GM12864 (cell line): ENCODE measurements at places on chromosomes 2 and 18.
A peak's percentile ranks its signal among the peaks of the same experiment; 100 is the strongest.

GRCh38 chr2:195044801-195045200, 612.2 kb upstream of the SLC39A10 start:
- no peak for DNase-seq

GRCh38 chr18:33821503-33821902, 243.5 kb downstream of the ASXL3 start:
- no peak for DNase-seq

DNA sequence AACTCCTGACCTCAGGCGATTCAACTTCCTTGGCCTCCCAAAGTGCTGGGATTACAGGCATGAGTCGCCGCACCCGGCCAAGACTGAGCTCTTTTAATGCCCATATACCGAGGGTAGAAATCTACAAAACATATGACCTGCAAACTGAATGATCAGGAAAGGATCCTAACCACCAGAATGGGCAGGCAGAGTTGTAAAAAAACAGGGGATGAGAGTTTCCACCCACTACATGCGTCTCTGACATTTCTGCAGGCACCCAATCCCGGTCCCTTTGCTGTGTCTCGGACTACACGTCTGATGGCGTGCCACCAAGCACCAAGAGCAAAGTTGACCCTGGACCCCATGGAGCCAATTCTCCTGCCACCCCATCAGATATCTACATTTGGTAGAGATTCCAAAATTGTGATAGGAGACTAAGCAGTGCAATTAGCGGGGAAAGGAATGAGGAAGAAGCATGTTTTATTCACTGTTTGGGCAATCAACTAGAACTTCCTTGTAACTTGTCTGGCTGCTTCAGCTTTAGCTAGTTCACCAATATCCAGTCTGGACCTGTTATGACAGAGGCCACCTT, 74.1 kb downstream of the ATP8B1 start:
- DNase-seq = no peak

DNA sequence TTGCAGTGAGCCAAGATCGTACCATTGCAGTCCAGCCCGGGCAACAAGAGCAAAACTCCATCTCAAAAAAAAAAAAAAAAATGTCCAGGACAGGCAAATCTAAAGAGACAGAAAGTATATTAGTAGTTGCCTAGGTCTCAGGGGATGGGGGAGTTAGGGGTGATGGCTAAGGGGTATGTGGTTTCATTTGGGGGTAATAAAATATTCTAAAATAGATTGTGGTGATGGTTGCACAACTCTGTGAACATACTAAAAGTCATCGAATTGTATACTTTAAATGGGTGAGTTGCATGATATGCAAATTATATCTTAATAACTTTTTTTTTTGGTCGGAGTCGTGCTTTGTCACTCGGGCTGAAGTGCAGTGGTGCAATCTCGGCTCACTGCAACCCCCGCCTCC, 34.2 kb upstream of the ACTR2 start:
- no peak for DNase-seq

GRCh38 chr2:184598316-184599053, at the start of gene ZNF804A:
ZNF804A (plus strand) TSS chr2:184598529; CDS start chr2:184598960, 431 bp downstream.
- no peak for DNase-seq

- no peak for DNase-seq
Measured at GRCh38 chr2:182426082-182426917, 536 bp downstream of the PDE1A start.

DNA sequence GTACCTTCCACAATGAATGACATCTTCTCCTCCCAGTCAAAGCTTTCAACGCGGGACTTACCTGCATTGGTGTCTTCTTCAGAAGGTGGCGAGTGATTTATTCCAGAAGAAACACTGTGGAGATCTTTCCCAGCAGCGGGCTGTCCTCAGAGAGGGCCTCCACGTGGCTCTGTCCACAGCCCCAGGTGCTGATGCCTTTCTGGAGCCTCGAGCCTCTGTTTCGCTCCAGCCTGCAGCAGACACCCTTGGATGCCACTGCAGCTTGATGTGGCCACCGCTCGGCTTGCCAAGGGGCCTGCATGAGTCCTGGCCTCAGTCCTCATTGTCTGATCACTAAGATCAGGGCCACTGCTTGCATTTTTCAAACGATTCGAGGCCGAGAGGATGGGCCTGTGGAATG, 46.6 kb upstream of the GALR1 start:
- no peak for DNase-seq

GRCh38 chr2:238920053-238920452, 72.2 kb downstream of the TWIST2 start:
- no peak for DNase-seq

DNA sequence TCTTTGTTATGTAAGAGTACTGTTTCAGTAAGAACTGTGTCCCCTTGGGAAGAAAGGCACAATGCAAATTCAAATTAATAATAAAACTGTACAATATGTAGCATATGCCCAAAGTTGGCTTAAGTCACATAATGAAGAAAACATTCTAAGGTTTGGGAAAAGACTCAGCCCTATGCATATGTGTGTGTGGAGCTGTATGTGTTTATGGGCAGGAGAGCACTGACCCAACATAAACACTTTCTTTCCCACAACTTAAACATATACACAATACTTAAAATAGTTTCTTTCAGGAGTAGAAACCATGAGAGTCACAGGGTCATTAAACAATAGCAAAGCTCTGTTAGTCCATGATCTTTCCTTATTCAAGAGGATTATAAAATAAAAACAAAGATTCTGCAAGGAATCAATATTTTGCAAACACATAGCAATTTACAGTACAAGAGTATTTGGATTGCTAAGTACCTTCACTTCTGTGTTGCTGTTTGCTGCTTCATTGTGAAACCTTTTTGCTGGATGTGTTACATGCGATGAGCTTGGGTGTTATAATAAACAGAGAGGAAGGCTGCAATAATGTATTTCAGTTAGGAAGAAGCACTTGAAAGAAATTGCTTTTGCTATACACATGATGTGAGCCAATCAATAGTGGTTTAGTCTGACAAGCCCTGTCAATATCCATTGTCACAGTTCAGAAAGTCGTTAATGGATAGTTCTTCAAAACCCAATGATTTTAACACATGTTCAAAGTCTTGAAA, 347.3 kb downstream of the ARHGAP15 start:
- DNase-seq = no peak

- DNase-seq = no peak
Measured at GRCh38 chr2:241009601-241010530, 11.4 kb downstream of the SNED1 start.

DNA sequence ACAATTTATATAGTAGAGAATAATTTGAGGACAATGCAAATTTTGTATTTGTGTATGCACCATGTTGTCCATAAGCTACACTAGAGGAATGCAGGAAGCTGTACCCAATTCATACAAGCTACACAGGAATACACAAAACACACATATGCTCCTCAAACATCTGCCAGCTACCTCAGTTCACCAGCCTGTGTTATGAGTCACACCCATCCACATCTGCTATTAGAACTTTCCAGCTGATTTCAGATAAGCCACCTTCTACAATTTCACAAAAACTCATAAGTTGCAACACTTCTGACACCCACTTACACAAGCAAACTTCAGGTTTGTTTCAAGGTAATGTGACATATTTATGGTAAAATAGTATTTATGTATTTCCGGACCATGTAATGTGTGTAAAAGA, 438.9 kb downstream of the SATB2 start:
- no peak for DNase-seq

GRCh38 chr2:55010915-55011314, 39.3 kb downstream of the RTN4 start:
- DNase-seq = no peak

DNA sequence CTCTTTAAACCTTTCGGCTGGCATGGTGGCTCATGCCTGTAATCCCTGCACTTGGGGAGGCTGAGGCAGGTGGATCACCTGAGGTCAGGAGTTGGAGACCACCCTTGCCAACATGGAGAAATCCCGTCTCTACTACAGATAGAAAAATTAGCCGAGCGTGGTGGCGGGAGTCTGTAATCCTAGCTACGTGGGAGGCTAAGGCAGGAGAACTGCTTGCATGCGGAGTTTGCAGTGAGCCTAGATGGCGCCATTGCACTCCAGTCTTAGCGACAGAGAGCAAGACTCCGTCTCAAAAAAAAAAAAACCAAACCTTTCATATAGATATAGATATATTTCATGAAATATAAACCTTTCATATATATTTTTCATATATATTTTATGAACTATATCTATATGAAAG, 864.7 kb downstream of the TRIB2 start:
- no peak for DNase-seq

- no peak for DNase-seq
Measured at GRCh38 chr2:77713412-77713811, 191.2 kb upstream of the LRRTM4 start.

GRCh38 chr2:200378652-200379290, 72.3 kb downstream of the SPATS2L start:
- DNase-seq = no peak

- DNase-seq = no peak
Measured at GRCh38 chr18:79367480-79367879, 28.2 kb upstream of the NFATC1 start.

GRCh38 chr2:127226520-127227263, 6.6 kb upstream of the CYP27C1 start:
- peak; percentile 15 for DNase-seq

GRCh38 chr2:155965415-155966063, 367.0 kb downstream of the NR4A2 start:
- DNase-seq = no peak

DNA sequence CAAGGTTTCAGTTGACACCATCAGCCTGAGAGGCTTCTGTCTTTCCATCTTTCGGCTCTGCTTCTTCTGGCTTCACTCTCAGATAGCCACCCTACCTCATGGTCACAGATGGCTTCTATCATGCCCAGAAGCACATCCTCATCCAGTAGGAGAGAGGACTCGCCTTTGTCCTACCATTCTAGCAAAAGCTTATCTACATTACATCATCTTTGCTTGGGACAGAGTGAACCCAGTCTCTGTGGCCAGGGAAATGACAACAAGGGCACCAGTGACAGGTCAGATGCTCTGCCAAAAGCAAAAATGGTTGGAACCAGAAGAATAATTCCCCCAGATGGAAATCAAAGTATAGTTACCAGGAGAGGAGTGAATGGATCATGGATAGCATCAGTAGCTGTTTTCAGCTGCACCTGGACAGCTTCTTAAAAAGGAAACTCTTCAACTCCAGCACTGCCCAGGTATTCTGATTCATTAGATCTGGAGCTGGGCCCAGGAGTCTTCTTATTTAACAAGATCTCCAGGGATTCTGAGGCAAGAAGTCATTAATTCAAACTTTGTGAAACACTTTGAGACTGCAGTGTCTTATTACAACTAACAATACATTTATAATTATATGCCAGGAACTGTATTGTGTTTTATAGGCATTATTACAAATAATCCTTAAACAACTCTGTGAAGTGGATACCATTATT, 257.7 kb upstream of the UBE2E3 start:
- no peak for DNase-seq

DNA sequence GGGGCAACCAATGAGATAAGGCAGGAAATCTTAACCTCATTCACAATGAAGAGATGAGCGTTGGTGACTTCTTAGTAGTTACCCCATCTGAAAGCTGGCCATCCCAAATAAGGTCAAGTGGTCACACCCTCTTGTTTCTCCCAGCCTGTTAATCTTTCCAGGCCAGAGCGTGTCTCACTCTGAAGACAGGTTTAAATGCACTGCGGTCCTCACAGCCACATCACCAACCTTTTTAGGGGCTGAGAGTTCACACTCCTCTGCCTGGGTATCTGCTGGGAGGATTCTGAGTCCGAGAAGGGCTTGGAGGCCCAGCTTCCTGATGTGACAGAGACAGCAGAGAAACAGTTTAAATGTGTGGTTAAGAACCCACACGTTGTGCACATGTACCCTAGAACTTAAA, 13.3 kb upstream of the CNGA3 start:
- DNase-seq = no peak

- DNase-seq = no peak
Measured at GRCh38 chr2:121044412-121044811, 240.6 kb downstream of the TFCP2L1 start.

- no peak for DNase-seq
Measured at GRCh38 chr2:27885661-27886060, 4.5 kb downstream of the RBKS start.

- DNase-seq = peak; percentile 60
Measured at GRCh38 chr18:58792086-58792485, 72.6 kb upstream of the ZNF532 start.

DNA sequence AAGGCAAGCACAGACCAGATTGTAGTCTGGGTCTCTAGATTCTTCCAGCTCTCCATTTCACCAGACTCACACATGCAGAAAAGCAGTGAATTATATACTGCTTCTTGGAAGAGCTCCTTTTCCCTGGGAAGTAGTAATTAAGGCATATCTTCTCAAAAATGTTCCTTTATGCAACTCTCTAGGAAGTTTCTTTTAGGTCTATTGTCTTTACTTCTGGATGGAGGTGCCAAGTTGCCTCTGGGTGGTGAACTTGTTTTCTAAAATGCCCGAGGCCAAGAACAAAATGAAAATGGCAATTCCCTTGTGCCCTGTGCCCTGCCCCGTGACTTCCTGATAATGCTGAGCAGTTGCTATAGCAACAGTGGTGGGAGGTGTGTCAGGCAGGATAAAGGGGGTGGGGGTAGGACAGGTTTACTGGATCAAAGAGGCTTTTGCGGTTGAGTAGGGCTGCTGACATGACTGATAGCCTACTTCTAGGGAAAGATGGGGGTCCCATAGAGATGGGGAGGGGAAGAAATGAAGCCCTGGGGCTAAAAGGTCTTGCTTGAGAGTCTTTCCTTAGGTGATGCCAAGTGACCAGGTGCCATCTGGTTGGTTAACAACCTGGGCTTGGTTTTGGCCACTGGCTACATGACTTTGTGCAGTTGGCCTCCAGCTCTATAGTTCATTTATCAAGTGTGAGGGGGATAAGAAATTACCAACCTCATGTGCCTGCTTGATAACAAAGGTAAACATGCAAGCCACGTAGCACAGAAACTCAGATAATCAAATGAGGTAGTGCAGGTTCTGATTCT, 11.8 kb downstream of the IGFBP2 start:
- no peak for DNase-seq

- DNase-seq = no peak
Measured at GRCh38 chr2:160876029-160876428, 284.2 kb upstream of the TANK start.

DNA sequence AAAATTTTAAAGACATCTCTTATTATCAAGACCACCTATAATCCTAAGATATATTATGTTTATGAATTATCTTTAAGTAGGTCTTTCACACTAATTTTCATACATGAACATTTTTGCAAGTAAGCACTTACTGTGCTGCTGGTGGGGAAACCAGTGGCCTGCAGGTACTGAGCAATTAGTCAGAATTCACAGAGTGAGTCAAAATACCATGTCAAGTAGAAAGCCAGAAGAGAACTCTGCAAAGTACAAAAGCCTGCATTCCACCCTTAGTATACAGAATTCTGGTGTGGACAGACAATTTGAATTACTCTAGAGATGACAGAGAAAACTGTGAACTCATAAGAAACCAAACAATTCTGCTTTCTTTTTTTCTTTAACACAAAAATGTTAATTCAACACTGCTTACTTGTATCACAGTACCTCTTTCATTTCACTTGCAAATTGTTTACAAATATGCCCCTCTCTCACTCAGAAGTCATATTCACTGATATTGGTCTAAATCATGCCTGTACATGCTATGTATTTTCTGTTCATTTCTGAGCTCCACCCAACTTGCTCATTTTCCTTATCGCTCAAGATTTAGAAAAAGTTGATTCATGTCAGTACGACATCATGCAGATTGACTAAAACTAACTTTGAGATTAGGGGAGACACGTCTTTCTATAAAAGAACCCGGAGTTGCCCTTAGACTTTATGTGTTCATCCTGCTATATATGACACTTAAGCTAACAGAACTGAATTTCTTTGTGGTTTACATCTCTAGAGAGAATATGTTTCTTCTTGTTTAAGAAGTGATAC, 182.9 kb downstream of the IKZF2 start:
- DNase-seq = no peak

- DNase-seq = no peak
Measured at GRCh38 chr2:148519013-148519412, 125.5 kb upstream of the EPC2 start.
